ENCODE measurements at places on chromosomes 13 and 19.
A peak's percentile ranks its signal among the peaks of the same experiment; 100 is the strongest.

DNA sequence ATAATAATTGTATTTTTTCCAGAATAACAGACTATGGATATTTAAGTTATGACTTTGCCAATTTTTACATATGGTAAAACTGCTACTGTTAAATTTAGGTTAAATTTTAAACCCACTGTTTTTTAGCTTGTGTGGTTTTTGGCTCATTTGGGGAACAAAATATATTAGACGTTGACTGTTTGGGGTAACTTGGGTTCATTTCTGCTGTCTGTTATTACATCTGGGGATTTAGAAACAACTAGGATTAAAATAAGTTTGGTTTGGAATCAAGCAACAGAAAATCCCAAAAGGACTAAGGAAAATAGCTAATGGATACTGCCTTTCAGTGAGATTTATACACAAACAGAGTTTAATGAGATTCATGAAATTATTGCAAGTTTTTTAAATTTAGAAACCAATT lies 92.9 kb downstream of the ZNF100 start:
- no peak for DNase-seq

DNA sequence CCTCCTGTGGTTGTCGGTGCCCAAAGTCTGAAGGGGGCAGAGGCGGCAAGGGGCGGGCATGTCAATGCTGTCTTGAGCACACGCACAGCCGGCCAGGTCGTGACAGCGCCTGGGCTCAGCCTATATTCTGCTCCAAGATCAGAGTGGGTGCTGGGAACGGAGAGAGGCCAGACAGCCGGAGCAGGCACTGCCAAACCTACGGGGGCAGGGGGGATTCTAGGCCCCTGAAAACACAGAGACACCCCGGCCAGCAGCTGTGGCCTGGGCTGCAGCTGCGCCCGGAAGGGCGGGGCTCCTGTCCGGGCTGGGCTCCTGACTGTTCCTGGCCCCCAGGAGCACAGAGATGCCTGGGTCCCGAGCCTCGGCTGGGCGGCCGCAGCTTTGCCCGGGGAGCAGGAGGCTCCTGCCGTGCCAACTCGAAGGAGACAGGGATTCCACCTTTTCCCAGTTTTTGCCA lies 2662.9 kb upstream of the PCDH20 start:
- DNase-seq: no peak

- DNase-seq: no peak
Measured at GRCh38 chr13:95937714-95938320, 115.4 kb downstream of the UGGT2 start.

DNA sequence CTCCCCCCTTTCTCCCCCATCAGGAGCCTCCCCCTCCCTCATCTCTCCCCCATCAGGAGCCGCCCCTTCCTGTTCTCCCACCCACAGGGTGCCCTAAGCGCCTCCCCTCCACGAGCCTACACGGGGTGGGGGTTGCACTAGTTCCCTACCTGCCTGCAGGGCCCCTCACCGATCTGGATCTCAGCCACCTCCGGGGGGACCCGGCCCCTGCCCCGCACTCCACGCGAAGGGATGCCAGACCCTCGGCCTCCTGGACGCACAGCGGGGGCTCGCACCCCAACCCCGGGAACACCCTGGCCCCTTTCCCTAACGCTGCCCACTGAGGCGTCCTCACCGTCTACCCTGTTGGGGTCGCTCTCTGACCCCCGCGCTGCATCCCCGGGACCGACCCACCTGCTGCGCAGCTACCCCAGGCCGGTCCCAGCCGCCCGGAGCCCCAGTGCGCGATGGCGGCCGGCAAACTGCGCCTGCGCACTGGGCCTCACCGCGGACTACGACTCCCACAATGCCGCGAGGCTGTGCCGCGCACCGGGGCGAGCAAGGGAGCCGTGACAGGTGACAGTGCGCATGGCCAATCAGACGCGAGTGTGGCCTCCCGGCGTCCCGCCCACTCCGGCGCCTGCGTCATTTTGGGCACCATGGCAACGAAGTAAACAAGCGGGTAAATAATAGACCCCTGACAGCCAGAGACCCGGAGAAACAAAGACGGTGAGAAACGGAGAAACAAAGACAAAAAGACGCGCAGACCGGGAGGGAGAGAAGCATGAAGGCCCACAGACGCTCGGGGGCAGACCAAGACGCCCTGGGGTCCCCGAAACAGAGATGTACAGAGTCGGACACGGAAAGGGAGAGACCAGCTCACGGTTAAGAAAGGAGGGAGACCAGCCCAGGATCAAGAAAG lies at the start of gene ZSCAN18:
TSS of gene ZSCAN18 (minus strand) at position 451 of the 901 bp plus-strand sequence. CDS start 7,964 bp downstream, outside the sequence.
- DNase-seq: peak; percentile 99

GRCh38 chr13:77565635-77566034 lies 30.1 kb downstream of the SCEL start:
- DNase-seq: no peak

GRCh38 chr13:105048677-105049076 lies 1486.8 kb downstream of the EFNB2 start:
- no peak for DNase-seq

Data from CD4-positive, alpha-beta T cell treated with Interleukin-15 for 1 hour (primary cell).